ENCODE measurements at places on chromosomes 4 and X. TPM values are rescaled to one million over a fixed set of nuclear protein-coding genes. Genes with fewer than 3 reads are reported as not detected.

- no peak overlapping the region for H3K4me3 ChIP-seq
- no peak for DNase-seq
- peaks cover 27% of the 10 kb centered on the region for H3K36me3 ChIP-seq
- peak overlapping the region; percentile 53 for H3K27ac ChIP-seq
- peaks cover 60% of the 10 kb centered on the region for H3K4me1 ChIP-seq
These were observed 72.3 kb downstream of the FBXW7 start for GRCh38 chr4:152463562-152463961.

- peaks cover 17% of the 10 kb centered on the region for H3K27me3 ChIP-seq
- H3K4me3 ChIP-seq, result no peak overlapping the region
- no peak overlapping the region for H3K27ac ChIP-seq
- peak; percentile 37 for DNase-seq
- no peaks in the 10 kb centered on the region for H3K36me3 ChIP-seq
- no peaks in the 10 kb centered on the region for H3K4me1 ChIP-seq
These were observed 2.5 kb upstream of the HTRA3 start for GRCh38 chr4:8267077-8267476.

- no peaks in the 10 kb centered on the region for H3K36me3 ChIP-seq
- H3K27me3 ChIP-seq, result no peaks in the 10 kb centered on the region
- H3K4me3 ChIP-seq, result no peak overlapping the region
- DNase-seq, result no peak
- H3K27ac ChIP-seq, result no peak overlapping the region
These were observed 31.7 kb downstream of the IGSF1 start for GRCh38 chrX:131257367-131257766.

DNA sequence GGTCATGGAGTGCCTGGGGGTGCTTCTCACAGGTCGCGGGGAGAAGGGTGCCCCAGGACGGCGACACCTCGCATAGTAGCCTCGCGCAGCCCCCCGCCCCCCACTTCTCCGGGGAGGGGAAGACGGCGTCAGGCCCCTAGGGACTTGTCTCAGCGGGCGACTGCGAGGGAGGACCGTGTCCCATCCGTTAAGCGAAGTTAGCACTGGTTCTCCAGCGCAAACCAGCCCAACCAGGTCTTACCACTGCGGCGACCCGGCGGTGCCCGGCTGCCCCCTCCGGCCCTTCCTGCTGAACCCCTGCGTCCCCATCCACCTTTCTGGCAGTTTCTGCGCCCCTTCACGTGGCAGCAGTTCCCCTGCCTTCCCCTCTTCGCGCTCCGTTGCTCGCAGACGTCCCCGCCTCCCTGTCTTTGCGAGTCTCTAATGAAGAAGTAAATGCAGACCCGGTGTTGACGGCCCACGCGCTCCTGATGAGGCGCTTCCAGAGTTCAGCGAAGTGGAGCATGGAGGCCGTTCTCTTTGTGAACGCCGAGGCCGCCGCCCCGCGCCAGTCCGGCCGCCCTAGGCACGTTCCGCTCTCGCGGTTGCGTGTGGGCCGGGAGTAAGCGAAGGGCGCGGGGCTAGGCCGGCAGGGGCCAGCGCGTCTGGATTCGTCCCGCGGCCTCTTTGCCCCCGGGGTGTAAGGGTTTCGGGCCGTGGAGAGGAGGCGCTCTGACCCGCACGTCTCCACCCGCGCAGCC lies 3.0 kb downstream of the SLIT2 start:
- no peak overlapping the region for H3K4me3 ChIP-seq
- peaks cover 5% of the 10 kb centered on the region for H3K4me1 ChIP-seq
- H3K36me3 ChIP-seq, result peaks cover 3% of the 10 kb centered on the region
- DNase-seq, result no peak
- peaks cover 43% of the 10 kb centered on the region for H3K27me3 ChIP-seq
- H3K27ac ChIP-seq, result no peak overlapping the region

Gene SHROOM2
- not detected for total RNA-seq

DNA sequence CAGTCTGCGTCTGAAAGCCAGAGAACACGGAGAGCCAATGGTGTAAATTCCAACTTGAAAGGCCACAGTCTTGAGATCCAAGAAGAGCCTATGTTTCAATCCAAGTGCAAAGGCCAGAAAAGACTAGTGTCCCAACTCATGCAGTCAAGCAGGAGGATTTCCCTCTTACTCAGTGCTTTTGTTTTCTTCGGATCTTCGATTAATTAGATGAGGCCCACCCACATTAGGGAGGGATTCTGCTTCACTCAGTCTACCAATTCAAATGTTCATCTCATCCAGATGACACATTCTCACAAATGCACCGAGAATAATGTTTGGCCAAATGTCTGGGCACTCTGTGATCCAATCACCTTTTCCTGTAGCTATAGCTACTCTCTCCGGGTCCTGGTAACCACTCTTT lies 91.5 kb upstream of the S100G start:
- H3K4me3 ChIP-seq, result no peak overlapping the region
- no peak for DNase-seq
- H3K4me1 ChIP-seq, result peaks cover 2% of the 10 kb centered on the region

Gene LDB2
- not detected for total RNA-seq

- no peak for DNase-seq
- H3K36me3 ChIP-seq, result no peaks in the 10 kb centered on the region
- peaks cover 17% of the 10 kb centered on the region for H3K4me1 ChIP-seq
- H3K27me3 ChIP-seq, result no peaks in the 10 kb centered on the region
- H3K27ac ChIP-seq, result no peak overlapping the region
These were observed 5.5 kb upstream of the PHF8 start for GRCh38 chrX:54049801-54050200.

DNA sequence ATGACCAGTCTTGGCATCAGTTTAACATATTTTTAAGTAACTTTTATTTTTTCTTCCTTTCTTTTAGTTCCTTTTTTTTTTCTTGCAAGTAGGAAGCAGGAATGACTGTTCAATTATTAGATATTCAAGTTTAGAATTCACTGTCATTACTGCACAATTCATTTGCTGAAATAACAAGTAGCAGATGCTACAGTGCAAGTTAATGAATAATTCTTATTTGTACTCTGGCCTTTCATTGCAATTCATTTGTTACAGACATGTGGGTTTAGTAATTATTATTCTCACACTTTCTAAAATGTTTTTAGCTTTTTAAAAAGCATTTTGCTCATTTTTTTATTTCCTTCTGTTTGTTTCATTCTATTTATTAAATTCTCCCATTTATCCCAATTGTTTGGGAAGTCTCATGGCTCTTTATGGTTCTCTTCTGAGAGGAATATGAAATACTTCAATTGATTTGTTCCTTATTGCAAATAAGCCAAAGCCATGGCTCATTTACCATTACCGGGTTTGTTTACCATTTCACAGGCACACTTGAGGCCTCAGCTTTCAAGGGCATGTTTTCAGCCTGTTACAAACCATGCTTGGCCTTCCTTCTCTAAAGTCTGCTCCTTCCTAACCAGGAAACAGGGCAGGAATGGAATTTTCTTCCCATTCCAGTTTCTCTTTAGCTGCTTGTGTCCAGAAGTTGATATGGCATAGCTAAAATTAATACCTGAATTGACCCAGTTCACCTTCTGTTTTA lies 4.6 kb upstream of the DCAF4L1 start:
- no peaks in the 10 kb centered on the region for H3K4me1 ChIP-seq
- no peaks in the 10 kb centered on the region for H3K27me3 ChIP-seq
- no peak overlapping the region for H3K4me3 ChIP-seq
- H3K27ac ChIP-seq, result no peak overlapping the region
- DNase-seq, result no peak

DNA sequence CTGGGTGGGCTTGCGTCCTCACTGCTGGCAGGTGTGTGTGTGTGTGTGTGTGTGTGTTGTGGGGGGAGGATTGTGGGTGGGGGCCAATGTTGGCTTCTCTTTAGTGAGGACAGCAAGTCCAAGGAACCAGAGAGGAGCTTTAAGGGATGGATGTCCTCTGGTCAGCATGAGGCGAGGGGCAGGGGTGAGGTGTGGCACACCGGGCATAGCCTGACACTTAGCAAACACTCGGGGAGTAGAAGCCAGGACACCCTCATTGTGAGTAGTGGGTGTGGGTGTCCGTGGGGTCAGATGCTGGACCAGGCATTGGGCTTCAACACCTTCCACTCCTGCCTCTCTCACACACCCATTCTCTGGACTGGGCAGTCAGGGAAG lies 2.8 kb downstream of the SORCS2 start:
- no peak overlapping the region for H3K4me3 ChIP-seq
- H3K4me1 ChIP-seq, result no peaks in the 10 kb centered on the region
- no peak for DNase-seq
- H3K27ac ChIP-seq, result no peak overlapping the region
- peaks cover 56% of the 10 kb centered on the region for H3K27me3 ChIP-seq

- H3K36me3 ChIP-seq, result no peaks in the 10 kb centered on the region
- H3K4me1 ChIP-seq, result peaks cover 14% of the 10 kb centered on the region
These were observed 119.2 kb downstream of the IRF2 start for GRCh38 chr4:184355111-184355604.

GRCh38 chrX:16739574-16739973 lies 20.2 kb downstream of the SYAP1 start:
- no peak overlapping the region for H3K27ac ChIP-seq
- no peaks in the 10 kb centered on the region for H3K4me1 ChIP-seq
- DNase-seq, result no peak
- no peak overlapping the region for H3K4me3 ChIP-seq

DNA sequence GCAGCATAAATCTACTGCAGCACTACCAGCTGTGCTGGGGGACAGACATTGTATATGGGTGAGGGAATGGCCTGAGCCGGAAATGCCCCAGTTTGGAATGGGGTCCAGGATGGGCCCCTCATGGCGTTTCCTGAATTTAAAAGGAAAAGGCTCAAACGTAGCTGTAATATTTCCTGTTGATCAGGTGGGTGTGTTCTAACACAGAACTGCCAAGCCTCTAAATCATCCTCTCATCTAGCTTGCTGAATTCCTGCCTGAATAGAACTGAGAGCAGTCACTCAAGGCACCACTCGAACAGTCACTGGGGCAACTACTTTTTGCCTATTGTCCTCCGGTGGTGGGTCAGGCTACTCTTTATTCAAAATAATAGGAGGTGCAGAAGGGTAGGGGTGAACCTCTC lies 28.7 kb downstream of the ADH6 start:
- no peaks in the 10 kb centered on the region for H3K4me1 ChIP-seq
- H3K36me3 ChIP-seq, result no peaks in the 10 kb centered on the region
- H3K27ac ChIP-seq, result no peak overlapping the region
- no peak overlapping the region for H3K4me3 ChIP-seq
- H3K27me3 ChIP-seq, result no peaks in the 10 kb centered on the region

DNA sequence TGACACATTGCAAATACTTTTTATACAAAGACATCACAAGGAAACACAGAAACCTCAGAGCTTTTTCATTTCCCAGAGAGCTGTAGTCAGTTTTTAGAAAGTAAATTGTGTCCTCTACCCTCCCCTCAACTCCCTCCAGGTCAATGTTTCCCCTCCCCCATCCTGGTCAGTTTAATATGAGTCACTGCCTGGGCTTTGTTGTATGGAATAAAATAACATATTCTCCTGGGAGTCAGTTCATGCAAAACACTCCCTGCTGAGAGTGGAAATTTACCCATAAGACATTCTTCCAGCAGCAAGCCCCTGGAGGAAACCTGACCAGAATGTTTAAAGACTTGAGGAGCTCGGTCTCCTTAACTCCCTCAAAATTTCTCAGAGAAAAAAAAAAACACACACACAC lies 270.1 kb upstream of the LDB2 start:
- no peak overlapping the region for H3K4me3 ChIP-seq
- no peaks in the 10 kb centered on the region for H3K4me1 ChIP-seq
- H3K27ac ChIP-seq, result no peak overlapping the region
- H3K36me3 ChIP-seq, result no peaks in the 10 kb centered on the region

DNA sequence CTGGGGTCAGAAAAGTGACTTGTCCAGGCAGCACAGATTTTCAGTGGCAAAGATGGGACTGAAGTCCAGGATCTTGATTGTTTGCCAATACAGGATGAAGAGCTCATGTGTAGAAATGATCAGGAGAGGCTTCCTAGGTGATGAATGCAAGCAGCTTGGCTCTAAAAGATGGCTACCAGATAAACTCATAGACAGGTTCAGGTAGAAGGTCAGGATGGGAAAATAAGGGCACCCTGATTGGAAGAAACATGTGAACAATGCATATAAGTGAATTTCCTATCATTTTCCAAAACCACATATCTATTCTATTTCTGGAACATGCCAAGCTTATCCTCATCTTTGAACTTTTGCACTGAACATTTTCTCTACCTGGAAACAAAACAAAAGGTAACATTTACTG lies 87.7 kb downstream of the FAM13A start:
- H3K27me3 ChIP-seq, result no peaks in the 10 kb centered on the region
- H3K27ac ChIP-seq, result no peak overlapping the region
- H3K36me3 ChIP-seq, result no peaks in the 10 kb centered on the region
- DNase-seq, result no peak
- H3K4me1 ChIP-seq, result no peaks in the 10 kb centered on the region

GRCh38 chrX:132909643-132910042 lies 48.8 kb downstream of the HS6ST2 start:
- H3K36me3 ChIP-seq, result no peaks in the 10 kb centered on the region
- no peaks in the 10 kb centered on the region for H3K4me1 ChIP-seq
- DNase-seq, result no peak
- H3K27me3 ChIP-seq, result peaks cover 2% of the 10 kb centered on the region

- no peak for DNase-seq
- no peaks in the 10 kb centered on the region for H3K36me3 ChIP-seq
- H3K4me3 ChIP-seq, result no peak overlapping the region
- no peak overlapping the region for H3K27ac ChIP-seq
- peaks cover 8% of the 10 kb centered on the region for H3K4me1 ChIP-seq
These were observed 103.5 kb downstream of the CLNK start for GRCh38 chr4:10581022-10581421.

GRCh38 chr4:76023389-76023788 lies at the start of gene CXCL10:
TSS of gene CXCL10 (minus strand) at chr4:76023497. CDS start at chr4:76023431, 66 bp downstream.
- H3K36me3 ChIP-seq, result no peaks in the 10 kb centered on the region
- no peak within 1 kb of the TSS for H3K27ac ChIP-seq
- H3K4me1 ChIP-seq, result peaks cover 32% of the 10 kb centered on the region
- H3K27me3 ChIP-seq, result peaks cover 2% of the 10 kb centered on the region

GRCh38 chr4:4519297-4519894 lies 22.5 kb downstream of the STX18 start:
- H3K4me3 ChIP-seq, result no peak overlapping the region
- no peak overlapping the region for H3K27ac ChIP-seq
- no peak for DNase-seq
- H3K36me3 ChIP-seq, result no peaks in the 10 kb centered on the region
- no peaks in the 10 kb centered on the region for H3K27me3 ChIP-seq

Gene SPANXA2
- not detected for total RNA-seq

DNA sequence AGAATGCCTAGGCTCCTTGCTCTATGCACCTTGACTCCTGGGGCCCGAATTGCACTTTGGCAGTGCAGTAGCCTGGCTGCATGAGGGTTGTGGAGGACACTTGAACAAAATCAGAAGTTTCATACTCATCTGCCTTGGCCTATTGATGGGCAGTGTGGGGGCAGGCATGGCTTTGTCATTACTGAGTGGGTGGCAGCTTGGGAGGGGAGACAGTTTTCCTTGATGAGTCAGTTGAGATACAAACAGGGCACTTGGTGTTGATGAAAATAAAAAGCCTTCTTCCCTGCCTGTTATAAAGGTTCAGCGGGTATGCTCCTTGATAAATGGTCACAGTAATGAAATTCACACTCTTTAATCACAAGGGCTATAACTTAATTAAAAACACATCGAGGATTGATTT lies 126.8 kb upstream of the MAMLD1 start:
- no peaks in the 10 kb centered on the region for H3K4me1 ChIP-seq
- H3K27ac ChIP-seq, result no peak overlapping the region
- no peak overlapping the region for H3K4me3 ChIP-seq
- no peaks in the 10 kb centered on the region for H3K36me3 ChIP-seq

Gene GBA3
- not detected for total RNA-seq
